ENCODE measurements at places on chromosomes 5 and 9.

DNA sequence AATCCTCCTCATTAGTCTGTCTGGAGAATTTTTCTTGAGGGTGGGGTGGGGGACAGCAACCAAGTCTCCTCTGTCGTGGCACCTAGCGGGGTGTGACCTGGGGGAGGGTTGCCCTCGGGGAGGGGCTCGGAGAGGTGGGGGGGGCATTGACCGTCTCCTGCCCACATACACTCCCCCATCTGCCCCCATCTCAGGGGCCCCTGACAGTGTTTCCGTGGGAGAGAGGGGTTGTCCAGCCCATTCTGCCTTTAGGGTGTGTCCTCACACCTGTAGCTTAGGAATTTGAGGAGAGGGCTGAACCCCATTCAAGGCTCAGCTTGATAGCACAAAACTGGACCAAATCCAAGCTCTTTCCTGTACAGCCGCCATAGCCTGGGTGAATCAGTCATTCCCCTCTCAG lies 5.9 kb upstream of the CXXC5 start:
- H3K36me3 ChIP-seq = no peaks in the 10 kb centered on the region
- no peak overlapping the region for H3K4me3 ChIP-seq
- no peak for DNase-seq
- no peaks in the 10 kb centered on the region for H3K27me3 ChIP-seq
- H3K4me1 ChIP-seq = peaks cover 69% of the 10 kb centered on the region
- H3K27ac ChIP-seq = peak overlapping the region; percentile 98

- no peak overlapping the region for H3K27ac ChIP-seq
- H3K4me1 ChIP-seq = no peaks in the 10 kb centered on the region
- no peak for DNase-seq
- no peak overlapping the region for H3K4me3 ChIP-seq
Measured at GRCh38 chr5:31655491-31655890, 16.6 kb downstream of the PDZD2 start.

GRCh38 chr5:180105827-180106312 lies 34.3 kb upstream of the RNF130 start:
- DNase-seq = no peak
- no peaks in the 10 kb centered on the region for H3K36me3 ChIP-seq
- H3K4me1 ChIP-seq = no peaks in the 10 kb centered on the region
- no peak overlapping the region for H3K4me3 ChIP-seq

GRCh38 chr5:142363619-142363963 lies 38.8 kb upstream of the SPRY4 start:
- peak overlapping the region; percentile 69 for H3K27ac ChIP-seq
- peaks cover 11% of the 10 kb centered on the region for H3K4me1 ChIP-seq
- H3K4me3 ChIP-seq = no peak overlapping the region
- no peaks in the 10 kb centered on the region for H3K36me3 ChIP-seq
- H3K27me3 ChIP-seq = peaks cover 7% of the 10 kb centered on the region

- H3K4me1 ChIP-seq = no peaks in the 10 kb centered on the region
- DNase-seq = no peak
- H3K27me3 ChIP-seq = no peaks in the 10 kb centered on the region
- no peak overlapping the region for H3K27ac ChIP-seq
- H3K4me3 ChIP-seq = no peak overlapping the region
Measured at GRCh38 chr9:17846948-17847655, 268.2 kb downstream of the SH3GL2 start.

GRCh38 chr5:109100971-109101370 lies 308.8 kb downstream of the PJA2 start:
- H3K27me3 ChIP-seq = no peaks in the 10 kb centered on the region
- no peak for DNase-seq
- H3K36me3 ChIP-seq = no peaks in the 10 kb centered on the region
- no peak overlapping the region for H3K4me3 ChIP-seq
- no peaks in the 10 kb centered on the region for H3K4me1 ChIP-seq

- no peak overlapping the region for H3K27ac ChIP-seq
- no peak for DNase-seq
- H3K4me3 ChIP-seq = no peak overlapping the region
- H3K27me3 ChIP-seq = no peaks in the 10 kb centered on the region
- H3K36me3 ChIP-seq = no peaks in the 10 kb centered on the region
Measured at GRCh38 chr5:107531308-107531707, 139.4 kb downstream of the EFNA5 start.

DNA sequence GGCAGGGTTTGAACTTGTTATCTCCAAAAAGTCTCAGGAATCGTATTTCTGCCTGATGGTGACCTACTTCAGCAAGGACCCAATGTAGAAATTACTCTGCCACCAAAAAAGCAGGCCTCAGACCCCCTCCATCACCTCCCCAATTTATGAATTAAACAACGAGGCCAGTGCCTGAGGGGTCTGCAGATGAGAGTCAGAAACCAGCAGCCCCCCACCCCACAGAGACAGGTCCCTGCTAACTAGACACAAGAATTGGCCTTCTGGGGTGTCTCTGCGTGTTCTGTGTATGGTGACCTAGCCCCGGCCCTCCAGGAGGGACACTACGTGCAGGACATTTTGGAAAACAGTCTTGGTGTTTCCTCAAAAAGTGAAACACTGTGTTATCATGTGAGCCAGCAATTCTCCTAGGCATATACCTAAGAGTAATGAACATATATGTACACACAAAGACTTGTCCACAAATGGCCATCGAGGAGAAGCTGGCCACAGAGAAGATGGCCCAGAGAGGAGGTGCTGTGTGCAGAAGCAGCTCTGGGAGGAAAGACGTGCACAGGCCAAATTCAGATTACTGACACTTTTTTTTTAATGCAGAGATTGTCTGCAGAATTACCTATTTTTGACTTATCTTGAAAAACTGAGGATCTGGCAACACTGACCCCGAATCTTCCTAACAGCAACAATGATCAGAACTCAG lies 93.8 kb downstream of the ADAMTS2 start:
- no peaks in the 10 kb centered on the region for H3K36me3 ChIP-seq
- H3K4me1 ChIP-seq = no peaks in the 10 kb centered on the region
- H3K27me3 ChIP-seq = no peaks in the 10 kb centered on the region
- DNase-seq = peak; percentile 2

- no peak for DNase-seq
- H3K4me1 ChIP-seq = no peaks in the 10 kb centered on the region
- H3K36me3 ChIP-seq = no peaks in the 10 kb centered on the region
- no peak overlapping the region for H3K27ac ChIP-seq
- H3K4me3 ChIP-seq = no peak overlapping the region
Measured at GRCh38 chr5:34897646-34898045, 17.7 kb downstream of the RAD1 start.
